IMR-90 (cell line): ENCODE measurements at places on chromosomes 1 and 21. TPM values are rescaled to one million over a fixed set of nuclear protein-coding genes. Genes with fewer than 3 reads are reported as not detected.

- peak; percentile 76 for DNase-seq
These were observed 26.1 kb downstream of the SPAG17 start for GRCh38 chr1:118158924-118159323.

Gene SLAMF1
- total RNA-seq, result not detected in 2 replicates

- no peak for DNase-seq
These were observed 779 bp downstream of the SON start for GRCh38 chr21:33543505-33544129.

Gene CAPN8
- total RNA-seq, result not detected in 2 replicates

Gene SLC25A34
- under 0.01 TPM in 1 of 2 replicates, not detected in the other for total RNA-seq

DNA sequence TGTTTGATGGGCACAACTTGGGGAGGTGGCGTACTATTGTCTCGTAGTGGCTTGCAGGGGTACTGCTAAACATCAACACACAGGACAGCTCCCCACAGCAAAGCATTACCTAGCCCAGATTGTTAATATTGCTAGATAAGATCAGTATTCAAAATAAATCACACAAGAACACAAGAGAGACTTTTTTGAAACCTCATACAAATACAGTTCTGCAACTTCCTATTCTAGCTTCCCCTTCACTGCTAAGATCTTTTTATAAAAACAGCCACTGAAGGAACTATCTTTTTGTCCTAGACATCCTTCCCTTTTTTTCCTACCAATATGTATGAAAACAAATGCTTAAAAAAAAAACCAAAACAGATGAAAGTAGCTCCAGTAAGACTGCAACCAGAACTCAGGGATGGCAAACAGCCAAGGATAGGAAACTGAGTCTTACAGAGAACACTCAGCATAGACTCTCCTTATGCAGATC is 137.8 kb upstream of the KRTAP19-8 start:
- DNase-seq, result no peak

Gene F13B
- not detected in 2 replicates for total RNA-seq

Gene MSH4
- under 0.01 TPM in 2 replicates for total RNA-seq

- no peak for DNase-seq
These were observed 136.0 kb downstream of the GDAP2 start for GRCh38 chr1:117793413-117793812.

- DNase-seq, result no peak
These were observed 453.8 kb downstream of the PTPRU start for GRCh38 chr1:29690156-29690555.

Gene CR1L
- not detected in 2 replicates for total RNA-seq

DNA sequence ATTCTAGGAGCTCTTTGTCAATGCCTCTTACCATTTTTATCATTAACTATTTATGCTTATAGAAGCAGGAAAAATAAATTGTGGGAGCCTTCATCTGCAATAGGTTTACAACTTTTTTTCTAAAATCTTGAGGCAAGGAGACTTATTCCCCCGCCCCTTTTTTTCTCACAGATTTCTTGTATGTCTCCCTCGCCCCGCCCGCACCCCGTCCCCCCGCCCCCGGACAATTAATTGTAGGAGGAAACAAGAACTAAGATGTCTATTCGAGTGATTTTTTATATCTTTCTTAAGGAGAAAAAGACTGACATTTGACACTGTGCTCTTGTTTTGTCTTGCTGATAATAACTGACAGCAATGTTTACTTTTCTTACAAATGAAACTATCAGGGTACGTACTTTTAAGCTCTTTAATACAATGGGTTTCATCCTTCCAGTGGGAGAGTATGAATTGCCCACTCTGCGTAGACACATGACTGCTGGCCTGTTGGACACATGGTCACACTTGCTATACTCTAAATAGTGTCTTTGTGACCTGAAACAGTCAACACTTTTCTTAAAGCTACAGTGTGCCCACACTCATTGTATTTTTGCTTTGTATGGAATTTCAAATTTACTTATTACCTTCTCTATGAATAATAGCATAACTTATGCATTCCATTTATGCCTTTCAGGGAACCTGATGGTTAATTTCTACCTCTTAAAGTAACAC is 1.5 kb upstream of the IVNS1ABP start:
- DNase-seq, result no peak

DNA sequence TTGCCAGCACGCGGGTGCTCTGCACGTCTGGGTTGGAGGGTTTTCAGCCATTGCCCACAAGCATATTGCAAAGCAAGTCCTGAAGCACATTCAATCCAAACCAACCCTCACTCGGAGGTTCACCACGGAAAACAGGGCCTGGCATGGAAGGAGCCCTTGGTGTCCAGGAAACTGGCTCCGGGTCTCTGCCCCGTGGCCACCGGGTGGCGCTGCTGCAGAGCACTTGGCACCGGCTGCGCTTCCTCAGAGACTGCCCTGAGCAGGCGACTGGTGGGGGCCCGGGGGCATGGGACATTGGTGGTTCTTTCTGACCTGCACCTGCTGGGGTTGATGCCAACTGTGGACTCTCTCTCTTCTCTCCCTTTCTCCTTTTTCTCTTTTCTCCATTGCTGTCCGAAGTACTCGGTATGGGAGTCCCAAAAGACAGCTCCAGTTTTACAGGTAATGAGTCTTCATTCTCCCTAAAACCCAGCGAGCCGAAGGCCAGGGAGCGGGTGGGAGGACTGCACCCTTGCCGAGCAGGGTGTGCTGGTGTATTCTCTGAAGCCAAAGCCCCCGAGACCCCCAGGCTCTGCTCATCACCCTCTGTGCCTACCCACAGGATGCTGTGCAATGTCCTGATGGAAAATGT is 4.1 kb upstream of the KCNAB2 start:
- no peak for DNase-seq

GRCh38 chr1:202154766-202155477 is 5.5 kb downstream of the PTPN7 start:
- DNase-seq, result peak; percentile 76

- DNase-seq, result no peak
These were observed 1326.0 kb downstream of the PLA2G4A start for GRCh38 chr1:188154761-188155160.

GRCh38 chr21:36096398-36097290 is 26.8 kb downstream of the CBR1 start:
- DNase-seq, result no peak

- DNase-seq, result no peak
These were observed 122.0 kb downstream of the LMO4 start for GRCh38 chr1:87450615-87451209.

Gene RAB25
- not detected in 2 replicates for total RNA-seq

DNA sequence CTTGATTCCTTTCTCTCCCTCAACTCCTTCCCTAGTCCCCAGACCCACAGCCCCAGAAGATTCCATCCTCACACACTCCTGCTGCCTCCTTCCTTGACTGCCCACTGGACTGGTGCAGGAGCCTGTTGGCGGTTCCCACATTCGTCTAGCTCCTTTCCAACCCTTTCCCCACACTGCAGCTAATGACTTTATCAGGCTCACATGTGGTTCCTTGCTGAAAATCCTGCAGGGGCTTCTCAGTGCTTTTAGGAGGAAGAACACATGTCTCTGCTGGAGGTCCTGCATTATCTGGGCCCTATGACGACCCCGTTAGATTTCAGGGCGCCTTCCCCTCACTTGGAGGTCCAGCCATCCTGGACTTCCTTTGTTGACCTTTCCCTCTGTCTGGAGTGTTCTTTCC is 50.2 kb downstream of the EDN2 start:
- DNase-seq, result no peak

- DNase-seq, result no peak
These were observed 100.5 kb upstream of the COL11A1 start for GRCh38 chr1:103208844-103209243.

DNA sequence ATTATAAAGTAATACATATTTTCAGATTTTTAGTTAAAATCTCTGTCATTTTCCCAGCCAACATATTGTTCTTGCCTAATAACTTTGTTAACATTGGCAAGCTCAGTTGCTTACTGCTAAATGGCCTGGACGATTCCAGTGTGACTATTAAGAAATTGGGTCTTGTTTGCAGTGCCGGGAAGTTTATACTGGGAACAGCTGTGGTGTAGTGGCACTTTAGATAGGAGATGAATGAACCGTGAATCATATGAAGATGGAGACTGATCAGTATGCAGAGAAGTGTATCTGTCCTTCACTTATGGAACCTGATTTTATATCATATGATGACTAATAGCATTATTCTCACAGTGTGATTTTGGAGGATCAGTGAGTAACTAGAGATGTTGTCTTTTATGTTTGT is 3.3 kb downstream of the CHRM3 start:
- DNase-seq, result no peak

Gene YIPF1
- total RNA-seq, result 28.9 and 35.3 TPM in 2 replicates

Gene NT5C1A
- total RNA-seq, result not detected in 2 replicates

Gene FCRL6
- total RNA-seq, result not detected in 2 replicates

Gene TRAPPC3
- 76.0 and 101 TPM in 2 replicates for total RNA-seq

- no peak for DNase-seq
These were observed 85.7 kb downstream of the SPATA46 start for GRCh38 chr1:162291000-162291399.

DNA sequence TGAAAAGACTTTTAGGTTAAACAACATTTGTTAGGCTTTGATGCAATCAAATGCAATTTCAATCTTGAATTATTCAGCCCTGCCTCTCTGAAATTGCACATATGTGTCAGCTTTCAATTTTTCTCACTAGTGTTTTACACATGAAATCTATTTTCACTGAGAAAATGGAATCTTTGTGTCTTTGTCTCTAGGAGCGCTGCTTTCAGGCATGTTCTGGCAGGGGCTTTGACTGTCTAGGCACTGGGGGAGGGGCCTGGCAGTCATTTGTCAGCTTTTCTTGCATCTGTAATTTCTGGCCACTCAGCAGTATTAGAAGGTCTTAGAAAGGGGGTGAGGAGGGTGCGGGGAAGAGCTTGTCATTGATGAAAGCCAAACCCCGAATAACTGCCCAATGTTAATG is 264.4 kb downstream of the PTPRC start:
- DNase-seq, result no peak

- no peak for DNase-seq
These were observed 27.8 kb downstream of the RPAP2 start for GRCh38 chr1:92326681-92327080.

Gene RBP7
- total RNA-seq, result not detected in 2 replicates

DNA sequence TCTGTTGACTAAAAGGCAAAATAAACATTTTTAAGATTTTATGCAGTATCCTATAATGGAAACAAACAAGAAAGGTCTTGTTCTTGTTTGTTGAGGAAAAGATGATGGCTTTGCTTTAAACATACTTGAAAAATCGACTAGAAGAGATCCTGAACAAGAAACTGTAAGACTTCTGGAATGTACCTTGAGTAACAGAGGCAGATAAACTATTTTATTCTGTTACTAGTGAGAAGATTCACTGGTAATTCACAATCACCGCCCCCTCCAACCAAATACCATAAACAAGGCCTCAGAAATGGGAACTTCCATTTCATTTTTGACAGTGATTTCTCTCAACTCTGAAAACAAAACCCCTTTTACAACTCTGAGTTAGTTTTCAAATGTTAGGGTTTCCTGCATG is 18.1 kb downstream of the TSEN15 start:
- peak; percentile 59 for DNase-seq

- DNase-seq, result no peak
These were observed 67.6 kb upstream of the ST6GALNAC5 start for GRCh38 chr1:76799700-76800099.

GRCh38 chr1:14367451-14367850 is 231.0 kb upstream of the KAZN start:
- no peak for DNase-seq

- peak; percentile 51 for DNase-seq
These were observed 11.8 kb upstream of the STMN1 start for GRCh38 chr1:25917996-25918395.

- DNase-seq, result no peak
These were observed 78.2 kb upstream of the RALGPS2 start for GRCh38 chr1:178646821-178647220.

Gene UBL4B
- total RNA-seq, result not detected in 2 replicates

Gene PRAMEF26
- not detected in 2 replicates for total RNA-seq

DNA sequence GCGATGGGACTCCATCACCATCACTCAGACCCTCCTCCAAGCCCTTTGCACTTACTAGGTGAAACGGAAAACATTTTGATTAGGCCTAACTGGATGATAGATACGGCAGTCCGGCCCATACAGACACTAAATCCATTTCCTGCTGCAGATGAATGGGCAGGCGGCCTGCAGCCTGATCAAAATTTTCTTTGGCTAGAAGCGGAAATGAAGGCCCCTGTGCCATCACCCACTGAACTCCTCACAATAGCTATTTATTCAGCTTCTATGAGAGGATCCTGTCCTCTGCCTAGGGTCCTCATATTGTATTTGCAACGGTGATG is 200.5 kb downstream of the OMA1 start:
- DNase-seq, result no peak

Gene RCC1
- total RNA-seq, result 33.9 and 43.9 TPM in 2 replicates

GRCh38 chr1:81142099-81142826 is 658.5 kb upstream of the ADGRL2 start:
- peak; percentile 84 for DNase-seq

DNA sequence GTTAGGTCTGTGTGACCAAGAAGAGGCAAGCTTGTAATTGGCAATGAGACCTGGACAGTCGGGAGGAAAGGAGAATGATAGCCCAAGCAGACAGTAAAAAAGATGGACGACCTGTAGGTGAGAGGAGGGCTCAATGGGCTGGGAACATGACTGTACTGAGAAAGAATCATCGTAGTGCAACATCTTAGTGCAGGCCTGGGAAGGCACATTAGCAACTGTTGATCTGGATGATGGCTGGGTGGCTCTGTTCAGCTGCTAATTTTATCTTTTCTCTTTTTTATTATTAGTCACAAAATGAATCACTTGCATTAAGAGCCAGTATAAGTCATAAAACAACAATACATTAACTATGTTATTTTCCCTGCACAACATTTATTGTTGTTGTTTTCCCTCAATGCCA is 32.9 kb downstream of the IFI44 start:
- peak; percentile 15 for DNase-seq

DNA sequence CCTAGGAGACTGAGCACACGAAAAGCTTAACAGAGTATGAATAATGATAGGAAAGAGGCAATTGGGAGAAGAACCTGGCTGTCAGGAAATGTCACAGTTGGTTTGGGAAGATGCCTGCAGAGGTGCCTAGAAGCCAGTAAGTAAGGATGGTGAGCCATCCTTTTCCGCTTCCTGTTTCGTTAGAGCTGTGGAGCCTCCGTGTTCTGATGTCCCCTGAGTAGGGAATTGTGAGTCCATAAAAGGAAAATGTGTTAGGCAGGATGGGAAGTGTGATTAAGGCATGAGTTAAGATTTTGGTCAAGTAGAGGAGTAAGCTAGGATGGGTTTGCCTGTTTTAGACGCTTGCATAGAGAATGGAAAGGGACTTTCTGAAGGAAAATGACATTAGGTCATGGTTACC is 9.0 kb downstream of the CLIC4 start:
- DNase-seq, result no peak

Gene HENMT1
- 0.28 and 0.54 TPM in 2 replicates for total RNA-seq

GRCh38 chr1:225343618-225344017 is 84.2 kb downstream of the LBR start:
- peak; percentile 1 for DNase-seq

- DNase-seq, result no peak
These were observed 3.4 kb downstream of the PRELP start for GRCh38 chr1:203478986-203479385.

Gene GJA8
- total RNA-seq, result not detected in 2 replicates
